Mesenteric fat pad (tissue), 1 donor: ENCODE measurements at places on chromosomes 16 and 17.

DNA sequence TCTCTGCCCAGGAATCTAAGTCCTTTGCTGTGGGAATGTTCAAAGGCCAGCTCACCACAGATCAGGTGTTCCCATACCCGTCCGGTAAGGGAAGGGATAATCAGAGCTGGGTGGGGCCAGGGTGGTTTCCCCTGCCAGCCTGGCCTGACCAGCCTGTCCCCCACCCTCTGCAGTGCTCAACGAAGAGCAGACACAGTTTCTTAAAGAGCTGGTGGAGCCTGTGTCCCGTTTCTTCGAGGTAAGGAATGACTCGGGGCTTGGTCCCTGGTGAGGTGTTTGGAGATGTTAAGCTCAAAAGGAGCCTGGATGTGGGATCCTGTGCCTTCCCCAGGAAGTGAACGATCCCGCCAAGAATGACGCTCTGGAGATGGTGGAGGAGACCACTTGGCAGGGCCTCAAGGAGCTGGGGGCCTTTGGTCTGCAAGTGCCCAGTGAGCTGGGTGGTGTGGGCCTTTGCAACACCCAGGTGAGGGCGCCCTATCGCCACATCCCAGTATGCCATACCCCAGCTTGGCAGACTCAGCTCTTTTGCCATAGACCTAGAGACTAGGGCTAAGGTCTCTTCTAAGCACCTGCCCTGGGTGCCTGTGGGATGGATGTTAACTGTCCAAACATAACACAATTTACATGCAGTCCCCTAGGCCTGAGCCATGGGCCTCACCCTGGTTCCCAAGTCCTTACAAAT is 997 bp downstream of the ACADVL start:
- DNase-seq, result no peak

DNA sequence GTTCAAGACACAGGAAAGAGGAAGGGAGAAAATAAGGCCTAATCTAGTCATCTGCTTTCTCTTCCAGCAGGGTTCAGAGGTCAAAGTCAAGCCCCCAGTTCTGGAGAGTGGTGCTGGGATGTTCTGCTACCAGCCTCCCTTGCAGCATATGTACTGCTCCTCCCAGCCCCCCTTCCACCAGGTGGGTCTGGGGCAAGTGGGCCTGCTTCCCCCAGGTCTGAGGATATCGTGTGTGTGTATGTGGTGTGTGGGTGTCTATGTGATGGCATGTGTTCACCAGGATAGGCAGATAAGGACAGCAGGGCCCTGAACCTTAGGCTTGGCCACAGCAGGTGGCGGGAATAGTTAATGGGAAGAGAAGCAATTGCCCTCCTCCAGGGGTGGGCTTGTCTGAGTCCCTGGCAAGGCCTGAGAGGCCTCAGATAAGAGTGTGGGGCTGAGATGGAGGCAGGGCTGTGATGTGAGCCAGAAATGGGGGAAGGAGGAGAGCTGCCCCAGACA is 21.1 kb downstream of the FOXN1 start:
- DNase-seq, result no peak

DNA sequence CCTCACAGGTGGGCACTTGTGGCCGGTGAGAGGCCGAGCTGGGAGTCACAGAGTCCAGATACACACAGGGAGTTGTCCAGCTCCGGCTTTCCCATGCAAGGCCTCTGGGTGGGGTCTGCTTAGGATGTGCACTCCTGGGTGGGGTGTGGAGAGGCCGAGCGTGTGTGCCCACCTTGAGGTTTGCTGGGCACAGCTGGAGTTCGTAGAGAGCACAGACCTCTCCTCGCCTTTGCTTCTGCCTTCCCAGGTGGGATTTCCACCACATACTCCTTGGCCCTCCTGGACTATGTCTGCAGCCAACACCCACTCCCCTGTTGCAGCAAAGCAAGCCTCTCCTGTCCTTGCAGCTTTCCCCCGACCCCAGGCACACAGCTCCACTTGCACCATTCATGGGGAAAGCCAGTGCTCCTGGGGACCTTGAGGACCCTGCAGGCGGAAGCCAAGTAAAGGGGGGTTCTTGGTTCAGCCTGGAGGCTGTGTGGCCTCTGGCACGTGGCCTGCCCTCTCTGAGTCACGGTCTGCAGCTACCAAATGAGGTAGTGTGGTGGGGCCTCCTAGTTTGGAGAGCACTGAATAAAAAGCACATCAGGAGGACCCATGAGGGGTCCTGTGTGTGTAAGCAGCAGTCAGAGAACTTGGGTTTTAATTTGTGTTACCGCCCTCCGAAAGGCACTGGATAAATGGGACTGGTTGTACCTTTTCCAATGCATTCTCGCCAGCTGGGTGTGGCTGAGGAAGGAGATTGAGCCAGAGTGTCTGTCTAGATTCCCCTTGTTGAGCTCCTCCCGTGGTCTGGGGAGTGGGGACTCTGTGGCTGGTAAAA is 31.5 kb downstream of the MPRIP start:
- DNase-seq, result peak; percentile 39

- no peak for DNase-seq
Observed at GRCh38 chr17:915538-916201, 63.9 kb downstream of the NXN start.

DNA sequence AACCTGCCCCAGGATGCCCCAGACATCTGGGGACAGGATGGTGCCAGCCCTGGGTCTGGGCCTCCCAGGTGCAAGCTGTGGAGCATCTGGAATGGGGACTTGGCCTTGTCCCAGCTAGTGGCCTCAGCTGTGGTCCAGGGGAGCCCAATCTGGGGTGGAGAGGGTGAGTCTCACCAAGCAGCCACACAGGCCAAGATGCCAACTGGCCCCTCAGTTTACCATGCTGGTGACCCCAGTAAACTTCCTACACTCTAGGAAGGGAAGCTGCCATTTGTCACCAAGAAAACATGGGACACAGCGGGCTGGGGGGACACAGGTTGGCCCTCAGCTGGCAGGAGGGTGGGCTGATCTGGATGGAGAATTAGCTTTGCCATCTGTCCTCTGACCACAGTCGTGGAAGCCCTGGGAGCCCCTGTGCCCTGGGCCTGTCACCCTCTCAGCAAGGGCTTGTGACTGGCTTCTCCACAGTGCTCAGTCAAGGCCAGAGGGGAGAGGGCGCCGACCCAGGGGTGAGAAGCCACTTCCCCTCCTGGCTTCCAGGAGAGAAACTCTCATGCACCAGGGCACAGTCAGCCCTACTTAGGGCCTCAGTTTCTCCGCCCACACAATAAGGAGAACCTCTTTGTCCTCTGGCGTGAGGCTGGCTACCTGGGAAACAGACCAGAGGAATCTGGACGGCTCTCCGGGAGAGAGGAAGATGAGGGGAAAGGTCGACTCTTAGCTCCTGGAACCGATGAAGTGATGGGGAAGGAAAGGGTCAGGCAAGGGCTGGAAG is 126.4 kb upstream of the SMURF2 start:
- peak; percentile 81 for DNase-seq

GRCh38 chr17:49715717-49716279 is 8.0 kb upstream of the SLC35B1 start:
- DNase-seq, result no peak

DNA sequence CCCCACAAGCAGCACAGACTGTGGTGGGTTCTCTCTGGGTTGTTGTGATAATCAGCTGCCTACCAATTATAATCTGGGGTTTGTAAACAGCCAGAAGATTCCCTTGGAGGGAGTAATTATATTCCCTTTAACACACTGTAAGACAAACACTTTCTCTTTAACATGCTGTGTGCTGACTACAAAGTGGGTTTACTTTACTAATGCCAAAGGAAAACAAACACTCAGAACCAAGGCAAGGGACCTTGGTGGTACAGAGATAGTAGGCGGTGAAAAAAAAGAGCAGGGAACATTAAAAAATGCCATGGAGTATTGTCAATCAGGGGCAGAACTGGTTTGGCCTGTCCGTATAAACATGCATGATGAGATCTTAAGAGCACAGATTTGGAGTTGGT is 3.0 kb upstream of the VAT1L start:
- DNase-seq, result no peak

- no peak for DNase-seq
Observed at GRCh38 chr17:57532966-57533365, 212.1 kb downstream of the CCDC182 start.

GRCh38 chr16:70270176-70270575 is 18.4 kb upstream of the EXOSC6 start:
- DNase-seq, result no peak

- DNase-seq, result no peak
Observed at GRCh38 chr17:75864448-75864871, 9.3 kb upstream of the WBP2 start.

GRCh38 chr16:69942099-69942491 is 9.0 kb upstream of the CLEC18A start:
- peak; percentile 87 for DNase-seq

GRCh38 chr17:50052241-50052796 is 3.6 kb upstream of the ITGA3 start:
- DNase-seq, result no peak

DNA sequence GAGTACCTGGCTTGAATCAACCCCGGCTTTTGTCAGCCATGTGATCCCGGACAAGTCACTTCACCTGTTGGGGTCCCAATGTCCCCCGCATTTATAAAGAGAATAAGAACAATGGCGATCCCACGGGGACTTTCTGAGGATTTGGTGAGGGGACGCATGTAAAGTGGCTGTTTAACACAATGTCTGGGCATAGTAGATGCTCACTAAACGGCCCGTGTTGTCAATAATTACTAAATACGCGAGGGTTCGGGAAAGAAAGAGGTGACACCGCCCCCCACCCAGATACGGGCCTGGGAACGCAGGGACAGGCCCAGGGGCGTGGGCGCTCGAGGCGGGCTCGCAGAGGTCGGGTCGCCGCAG is 1.8 kb downstream of the SYNGR3 start:
- no peak for DNase-seq

DNA sequence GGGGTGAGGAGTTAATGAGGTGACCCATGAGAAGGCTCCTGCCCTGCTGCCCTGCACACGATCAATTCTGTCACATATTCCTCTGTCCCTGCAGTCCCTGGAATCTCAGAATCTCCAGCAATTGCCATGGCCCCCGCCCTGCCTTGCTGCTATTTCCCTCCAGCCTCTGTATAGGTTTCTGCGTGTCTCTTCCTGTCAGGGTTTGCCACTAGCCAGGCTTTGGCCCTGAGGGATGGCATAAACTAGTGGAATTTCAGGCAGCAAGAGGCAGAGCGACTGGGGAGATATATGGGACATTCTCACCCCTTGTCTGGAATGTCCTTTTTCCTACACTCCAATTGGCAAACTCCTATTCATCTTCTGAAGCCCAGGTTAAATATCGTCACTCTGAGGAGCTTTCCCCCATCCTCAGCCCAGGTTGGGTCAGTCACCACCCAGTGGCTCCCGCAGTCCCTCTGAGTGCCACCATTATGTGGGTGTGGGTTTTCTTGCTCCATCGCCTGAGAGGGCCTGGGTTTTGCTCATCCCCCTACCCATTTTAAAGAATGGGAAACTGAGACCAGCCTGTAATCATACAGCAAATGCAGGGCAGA is 15.5 kb upstream of the NATD1 start:
- DNase-seq, result no peak

DNA sequence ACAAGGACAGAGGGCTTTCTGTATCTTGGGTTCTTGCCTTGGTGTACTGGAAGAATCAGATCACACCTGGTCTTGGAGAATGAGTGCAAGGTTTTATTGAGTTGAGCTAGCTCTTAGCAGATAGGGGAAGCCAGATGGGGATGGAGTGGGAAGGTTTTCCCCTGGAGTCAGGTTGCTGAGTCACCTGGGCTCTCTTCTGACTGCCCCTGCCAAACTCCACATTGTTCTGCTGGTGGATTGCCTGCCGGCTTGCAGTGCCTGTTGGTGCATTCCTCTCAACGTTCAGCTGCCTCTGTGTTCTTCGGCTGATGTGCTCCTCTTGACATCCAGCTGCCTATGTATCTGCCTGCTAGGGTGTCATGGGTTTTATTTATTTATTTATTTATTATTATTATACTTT is 1431.1 kb downstream of the CDH8 start:
- no peak for DNase-seq

GRCh38 chr16:27473101-27473900 is 71.3 kb downstream of the IL21R start:
- no peak for DNase-seq

DNA sequence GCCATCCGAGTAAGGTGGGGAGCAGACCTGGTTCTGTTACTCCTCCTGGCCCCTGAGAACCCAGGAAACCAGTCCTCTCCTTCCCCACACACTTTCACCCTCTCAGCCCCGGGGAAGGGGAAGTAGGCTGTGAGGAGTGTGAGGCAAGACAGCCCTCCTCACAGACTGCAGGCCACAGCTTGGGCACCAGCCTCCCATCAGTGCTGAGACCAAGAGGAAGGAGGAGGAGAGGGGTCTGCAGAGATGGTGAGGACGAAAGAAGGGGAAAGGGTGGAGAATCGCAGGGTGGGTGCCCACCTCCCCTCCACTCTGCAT is 7.0 kb downstream of the G6PC3 start:
- no peak for DNase-seq

- DNase-seq, result no peak
Observed at GRCh38 chr17:38733982-38734973, 4.1 kb downstream of the CISD3 start.

DNA sequence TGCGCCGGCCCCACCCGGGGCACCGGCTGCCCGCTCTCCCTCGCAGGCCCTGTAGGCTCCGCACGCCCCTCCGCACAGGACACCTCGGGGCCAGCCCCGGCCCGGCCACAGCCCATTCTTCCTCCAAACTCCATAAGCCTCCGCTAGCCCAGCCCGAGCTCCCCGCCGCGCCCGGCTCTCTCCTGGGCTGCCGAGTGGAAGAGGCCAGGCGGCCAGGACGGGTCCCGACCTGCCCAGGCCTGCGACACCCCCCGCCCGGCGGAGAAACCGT is 397 bp downstream of the NCOR1 start:
- DNase-seq, result peak; percentile 92

DNA sequence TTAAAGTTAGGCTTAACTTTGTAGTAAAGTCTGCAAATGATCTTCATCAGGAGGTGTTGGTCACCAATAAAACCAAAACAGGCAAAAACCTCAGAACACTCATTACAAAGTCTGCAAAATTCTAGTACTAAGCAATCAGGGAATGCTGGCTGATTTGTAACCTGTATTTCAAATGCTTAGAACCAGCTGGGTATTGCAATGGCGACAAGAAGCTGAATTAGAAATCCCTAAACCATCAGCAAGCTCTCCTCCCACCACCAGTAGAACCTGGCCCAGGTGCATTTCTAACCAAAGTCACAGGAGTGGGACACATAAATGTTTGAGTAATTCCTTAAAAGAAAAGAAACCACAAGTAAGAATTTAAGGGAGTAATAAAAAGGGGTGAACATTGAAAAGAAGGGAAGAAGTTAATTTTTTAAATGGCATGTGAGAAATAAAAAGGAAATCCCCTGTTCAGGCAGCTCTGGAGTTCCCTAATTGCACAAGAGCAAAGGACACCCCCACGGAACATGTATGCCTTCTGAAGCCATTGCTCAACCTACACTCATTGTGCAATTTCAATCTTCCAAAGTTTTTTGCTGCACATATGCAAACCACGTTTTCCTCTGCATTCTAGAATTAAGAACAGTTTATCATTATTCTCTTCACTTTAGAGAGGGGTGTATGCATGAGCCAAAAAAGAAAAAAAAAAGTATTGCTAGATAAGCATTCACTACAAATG is 102.9 kb downstream of the HIC1 start:
- no peak for DNase-seq

GRCh38 chr16:10335681-10336080 is 50.2 kb upstream of the ATF7IP2 start:
- DNase-seq, result no peak

GRCh38 chr17:60151355-60151754 is 1.6 kb downstream of the CA4 start:
- no peak for DNase-seq

- DNase-seq, result no peak
Observed at GRCh38 chr17:50721194-50722010, 2.0 kb downstream of the LUC7L3 start.
